ENCODE measurements at places on chromosomes 4 and X. TPM values are rescaled to one million over a fixed set of nuclear protein-coding genes. Genes with fewer than 3 reads are reported as not detected.

The LUZP4 gene
- total RNA-seq: not detected

- no peak for DNase-seq
- no peak overlapping the region for H3K27ac ChIP-seq
- no peak overlapping the region for H3K4me3 ChIP-seq
- H3K4me1 ChIP-seq: no peaks in the 10 kb centered on the region
- no peaks in the 10 kb centered on the region for H3K27me3 ChIP-seq
- no peaks in the 10 kb centered on the region for H3K36me3 ChIP-seq
Measured at GRCh38 chr4:126965877-126966276, 666.9 kb upstream of the INTU start.

GRCh38 chr4:35918491-35918977 lies 325.8 kb downstream of the ARAP2 start:
- H3K36me3 ChIP-seq: no peaks in the 10 kb centered on the region
- no peak overlapping the region for H3K27ac ChIP-seq
- no peak for DNase-seq
- no peak overlapping the region for H3K4me3 ChIP-seq
- no peaks in the 10 kb centered on the region for H3K27me3 ChIP-seq

GRCh38 chr4:36285784-36286480 lies 4.5 kb downstream of the DTHD1 start:
- H3K4me1 ChIP-seq: peaks cover 16% of the 10 kb centered on the region
- no peaks in the 10 kb centered on the region for H3K36me3 ChIP-seq
- no peak overlapping the region for H3K27ac ChIP-seq
- H3K27me3 ChIP-seq: no peaks in the 10 kb centered on the region
- no peak overlapping the region for H3K4me3 ChIP-seq

- H3K27me3 ChIP-seq: no peaks in the 10 kb centered on the region
- H3K4me3 ChIP-seq: no peak overlapping the region
- peaks cover 20% of the 10 kb centered on the region for H3K4me1 ChIP-seq
- no peak for DNase-seq
- no peak overlapping the region for H3K27ac ChIP-seq
Measured at GRCh38 chr4:184744236-184744635, 10.3 kb upstream of the CENPU start.

The MAOA gene
- 7.4 TPM for total RNA-seq
